ENCODE measurements at places on chromosomes 3 and 15.

DNA sequence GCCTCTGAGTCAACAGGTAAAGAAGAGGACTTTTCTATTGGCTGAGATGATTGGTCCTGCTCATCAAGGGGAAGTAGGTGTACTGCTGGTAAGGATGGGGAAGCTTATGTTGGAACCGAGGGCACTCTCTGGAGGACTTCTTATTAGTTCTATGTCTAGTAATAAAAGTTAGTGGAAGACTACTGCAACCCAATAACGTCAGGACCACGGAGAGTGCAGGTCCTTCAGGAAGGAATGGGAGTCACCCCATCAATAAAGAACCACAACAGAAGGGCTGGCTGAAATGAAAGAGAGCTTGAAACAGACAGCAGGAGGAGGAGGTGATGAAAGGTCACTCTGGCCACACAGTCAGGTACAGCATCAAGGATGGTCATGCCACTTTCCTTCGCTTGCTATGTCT is 68.8 kb upstream of the PRR23E start:
- no peaks in the 10 kb centered on the region for H3K4me1 ChIP-seq
- no peak overlapping the region for H3K4me3 ChIP-seq
- H3K27me3 ChIP-seq, result peaks cover 30% of the 10 kb centered on the region
- H3K36me3 ChIP-seq, result no peaks in the 10 kb centered on the region

- no peaks in the 10 kb centered on the region for H3K27me3 ChIP-seq
- peak; percentile 61 for DNase-seq
- H3K27ac ChIP-seq, result no peak overlapping the region
- H3K4me3 ChIP-seq, result no peak overlapping the region
- H3K36me3 ChIP-seq, result no peaks in the 10 kb centered on the region
- H3K4me1 ChIP-seq, result no peaks in the 10 kb centered on the region
Observed at GRCh38 chr3:54830658-54831057, 97.2 kb downstream of the LRTM1 start.

- H3K4me1 ChIP-seq, result no peaks in the 10 kb centered on the region
- peaks cover 51% of the 10 kb centered on the region for H3K27me3 ChIP-seq
- no peaks in the 10 kb centered on the region for H3K36me3 ChIP-seq
- no peak overlapping the region for H3K4me3 ChIP-seq
- no peak for DNase-seq
Observed at GRCh38 chr3:117306299-117306698, 596.7 kb downstream of the TUSC7 start.

GRCh38 chr3:52872245-52872644 is 25.1 kb downstream of the STIMATE start:
- no peak overlapping the region for H3K27ac ChIP-seq
- no peak overlapping the region for H3K4me3 ChIP-seq
- H3K36me3 ChIP-seq, result no peaks in the 10 kb centered on the region
- peaks cover 7% of the 10 kb centered on the region for H3K4me1 ChIP-seq

GRCh38 chr3:132457286-132457685 is 40.0 kb downstream of the DNAJC13 start:
- no peak for DNase-seq
- H3K4me1 ChIP-seq, result no peaks in the 10 kb centered on the region
- H3K27me3 ChIP-seq, result no peaks in the 10 kb centered on the region
- H3K27ac ChIP-seq, result no peak overlapping the region
- peaks cover 72% of the 10 kb centered on the region for H3K36me3 ChIP-seq

GRCh38 chr15:74438721-74439316 is 5.1 kb upstream of the SEMA7A start:
- peak; percentile 77 for DNase-seq
- H3K4me3 ChIP-seq, result no peak overlapping the region
- H3K27ac ChIP-seq, result no peak overlapping the region
- no peaks in the 10 kb centered on the region for H3K4me1 ChIP-seq

GRCh38 chr3:71215351-71215750 is 368.2 kb downstream of the FOXP1 start:
- no peak for DNase-seq
- H3K4me1 ChIP-seq, result peaks cover 10% of the 10 kb centered on the region
- H3K27ac ChIP-seq, result no peak overlapping the region
- H3K36me3 ChIP-seq, result peaks cover 6% of the 10 kb centered on the region
- H3K27me3 ChIP-seq, result no peaks in the 10 kb centered on the region

DNA sequence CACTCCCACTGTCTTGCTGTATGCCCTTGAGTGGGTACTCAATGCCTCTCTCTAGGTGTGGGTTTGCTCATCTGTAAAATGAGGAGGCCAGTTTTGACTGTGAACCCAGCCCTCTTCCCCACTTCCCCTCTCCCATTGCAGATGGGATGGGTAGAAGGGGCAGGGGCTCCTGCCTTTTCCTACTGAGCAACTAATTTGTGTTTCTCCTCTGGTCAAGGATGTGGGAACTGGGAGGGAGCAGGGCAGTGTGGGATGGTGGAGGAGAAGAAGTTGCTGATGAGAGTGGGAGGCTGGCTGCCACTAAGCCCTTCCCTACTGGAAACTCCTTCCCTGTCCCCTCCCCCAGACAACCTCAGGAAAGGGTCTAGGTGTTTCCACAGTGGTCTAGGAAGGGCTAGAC is 20.1 kb upstream of the ANKDD1A start:
- H3K27me3 ChIP-seq, result no peaks in the 10 kb centered on the region
- H3K4me1 ChIP-seq, result peaks cover 1% of the 10 kb centered on the region
- H3K27ac ChIP-seq, result no peak overlapping the region
- H3K36me3 ChIP-seq, result no peaks in the 10 kb centered on the region
- H3K4me3 ChIP-seq, result no peak overlapping the region

GRCh38 chr3:45100981-45101407 is 45.2 kb downstream of the CDCP1 start:
- no peaks in the 10 kb centered on the region for H3K27me3 ChIP-seq
- DNase-seq, result no peak
- H3K36me3 ChIP-seq, result peaks cover 71% of the 10 kb centered on the region
- no peak overlapping the region for H3K4me3 ChIP-seq
- peaks cover 13% of the 10 kb centered on the region for H3K4me1 ChIP-seq
- H3K27ac ChIP-seq, result no peak overlapping the region

DNA sequence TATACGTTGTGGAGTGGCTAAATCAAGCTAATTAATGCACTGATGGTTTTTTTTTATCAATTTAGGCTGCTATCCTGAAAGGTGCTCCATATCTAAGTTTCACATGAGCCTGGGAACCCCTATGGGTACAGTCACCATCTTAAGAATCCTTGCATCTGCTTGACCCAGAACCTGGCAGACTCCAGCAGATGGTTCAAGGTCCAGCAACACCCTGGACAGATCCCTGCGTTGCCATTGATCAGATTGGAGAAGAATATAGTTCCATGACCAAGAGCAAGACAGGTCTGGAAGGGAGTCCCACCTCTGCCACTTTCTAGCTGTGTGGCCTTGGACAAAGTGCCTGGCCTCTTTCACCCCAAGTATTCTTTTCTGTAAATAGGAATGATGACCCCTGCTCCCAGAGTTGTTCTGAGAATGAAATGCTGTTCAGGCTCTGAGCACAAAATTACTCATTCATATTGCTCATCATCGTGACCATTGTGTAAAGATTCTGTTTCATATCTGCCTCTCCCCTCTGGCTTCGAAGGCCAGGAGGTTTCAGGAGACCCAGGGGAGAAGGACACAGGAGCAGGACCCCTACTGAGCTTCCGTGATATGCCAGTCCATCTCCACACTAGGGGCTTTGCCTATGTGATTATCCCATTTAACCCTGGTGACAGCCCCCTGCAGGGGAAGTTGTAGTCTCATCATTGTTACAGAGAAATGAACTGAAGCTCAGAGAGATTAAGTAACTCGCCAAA is 30.0 kb upstream of the TSEN2 start:
- no peaks in the 10 kb centered on the region for H3K27me3 ChIP-seq
- no peaks in the 10 kb centered on the region for H3K36me3 ChIP-seq
- no peak overlapping the region for H3K4me3 ChIP-seq
- peak; percentile 27 for DNase-seq
- H3K4me1 ChIP-seq, result no peaks in the 10 kb centered on the region
- H3K27ac ChIP-seq, result no peak overlapping the region

DNA sequence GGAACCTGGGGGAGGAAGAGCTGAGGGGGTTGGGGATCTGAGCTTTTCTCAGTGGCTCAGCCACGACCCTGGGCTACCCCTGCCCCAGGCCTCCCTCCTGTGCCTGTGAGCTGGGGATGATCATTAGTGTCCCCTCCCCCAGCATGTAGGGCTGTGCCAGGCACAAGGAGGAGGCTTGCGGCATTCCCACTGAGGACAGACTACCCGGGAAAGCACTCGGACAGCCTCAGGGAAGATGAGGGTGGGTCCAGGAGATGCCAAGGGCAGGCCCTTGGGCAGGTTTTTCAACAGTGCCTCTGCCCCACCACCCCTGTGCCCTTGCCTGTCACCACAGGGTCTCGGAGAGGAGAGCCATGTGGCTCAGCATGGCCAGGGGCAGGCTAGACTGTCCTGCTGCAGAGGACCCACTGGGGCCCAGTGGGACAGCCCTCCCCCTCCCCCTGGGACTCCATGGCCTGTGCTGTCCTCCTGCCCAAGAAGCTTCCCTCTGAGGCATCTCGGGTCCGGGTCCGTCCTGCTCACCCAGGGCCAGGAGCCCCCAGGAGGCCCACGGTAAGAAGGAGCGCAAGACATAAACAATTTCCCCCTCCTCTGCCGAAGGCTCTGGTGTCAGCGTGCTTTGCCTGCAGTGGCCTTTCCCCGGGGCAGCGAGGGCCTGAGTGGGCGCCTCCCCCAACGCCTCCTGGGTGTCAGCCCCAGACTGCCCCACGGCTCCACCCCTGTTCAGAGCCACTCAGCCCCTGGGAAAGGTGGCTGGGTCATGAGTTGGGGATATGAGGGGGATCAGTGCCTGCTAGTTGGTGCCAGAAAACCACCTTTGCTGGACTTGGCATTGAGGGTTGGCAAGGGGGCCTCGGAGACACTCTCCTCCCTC is 192.5 kb downstream of the GOLGA6L6 start:
- H3K4me3 ChIP-seq, result no peak overlapping the region
- no peaks in the 10 kb centered on the region for H3K27me3 ChIP-seq
- H3K36me3 ChIP-seq, result no peaks in the 10 kb centered on the region

DNA sequence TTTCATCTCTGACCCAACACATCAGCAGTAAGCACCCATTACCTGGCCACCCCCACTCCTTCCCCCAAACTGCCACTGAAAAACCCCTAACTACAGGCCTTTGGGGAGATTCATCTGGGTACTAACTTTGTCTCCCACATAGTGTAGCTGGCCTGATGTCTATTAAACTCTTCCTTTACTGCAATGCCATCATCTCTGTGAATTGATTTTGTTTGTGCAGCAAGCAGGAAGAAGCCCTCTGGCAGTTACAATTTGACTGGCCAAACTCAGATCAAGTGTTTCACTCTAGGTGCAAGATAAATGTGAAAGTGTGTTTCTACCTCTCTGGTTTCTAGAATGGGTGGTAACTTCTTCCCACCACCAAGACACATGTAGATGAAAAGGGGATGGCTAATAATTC is 26.7 kb upstream of the OR5K4 start:
- no peaks in the 10 kb centered on the region for H3K36me3 ChIP-seq
- no peak overlapping the region for H3K4me3 ChIP-seq
- H3K27me3 ChIP-seq, result peaks cover 79% of the 10 kb centered on the region
- no peak overlapping the region for H3K27ac ChIP-seq
- H3K4me1 ChIP-seq, result no peaks in the 10 kb centered on the region
- no peak for DNase-seq

DNA sequence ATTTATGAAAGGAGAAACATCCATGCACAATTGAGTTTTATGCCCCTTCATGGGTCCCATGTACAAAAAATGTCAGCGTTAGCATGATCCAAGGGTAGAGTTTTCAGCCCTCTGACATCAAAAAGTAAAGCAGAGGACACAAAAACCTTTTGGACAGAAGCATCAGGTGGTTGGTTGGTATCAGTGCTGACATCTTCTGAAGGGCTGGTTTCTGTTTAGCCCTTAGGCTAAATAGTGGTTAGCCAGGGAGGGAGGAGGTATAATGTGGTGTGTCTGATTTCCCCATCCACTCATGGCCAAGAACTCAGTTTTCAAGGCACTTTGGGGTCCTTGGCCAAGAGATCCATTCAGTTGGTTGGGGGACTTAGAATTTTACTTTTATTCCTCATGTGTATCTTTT is 16.5 kb downstream of the CCDC66 start:
- H3K4me3 ChIP-seq, result no peak overlapping the region
- H3K27ac ChIP-seq, result no peak overlapping the region
- no peak for DNase-seq

- no peak overlapping the region for H3K27ac ChIP-seq
- H3K27me3 ChIP-seq, result no peaks in the 10 kb centered on the region
- peaks cover 8% of the 10 kb centered on the region for H3K36me3 ChIP-seq
- no peak for DNase-seq
- peaks cover 7% of the 10 kb centered on the region for H3K4me1 ChIP-seq
Observed at GRCh38 chr3:141945726-141946485, 69.5 kb downstream of the ATP1B3 start.

GRCh38 chr3:194057570-194058188 is 78.3 kb upstream of the HES1 start:
- no peak overlapping the region for H3K4me3 ChIP-seq
- no peaks in the 10 kb centered on the region for H3K27me3 ChIP-seq
- H3K36me3 ChIP-seq, result no peaks in the 10 kb centered on the region
- no peaks in the 10 kb centered on the region for H3K4me1 ChIP-seq
- H3K27ac ChIP-seq, result no peak overlapping the region
- no peak for DNase-seq

DNA sequence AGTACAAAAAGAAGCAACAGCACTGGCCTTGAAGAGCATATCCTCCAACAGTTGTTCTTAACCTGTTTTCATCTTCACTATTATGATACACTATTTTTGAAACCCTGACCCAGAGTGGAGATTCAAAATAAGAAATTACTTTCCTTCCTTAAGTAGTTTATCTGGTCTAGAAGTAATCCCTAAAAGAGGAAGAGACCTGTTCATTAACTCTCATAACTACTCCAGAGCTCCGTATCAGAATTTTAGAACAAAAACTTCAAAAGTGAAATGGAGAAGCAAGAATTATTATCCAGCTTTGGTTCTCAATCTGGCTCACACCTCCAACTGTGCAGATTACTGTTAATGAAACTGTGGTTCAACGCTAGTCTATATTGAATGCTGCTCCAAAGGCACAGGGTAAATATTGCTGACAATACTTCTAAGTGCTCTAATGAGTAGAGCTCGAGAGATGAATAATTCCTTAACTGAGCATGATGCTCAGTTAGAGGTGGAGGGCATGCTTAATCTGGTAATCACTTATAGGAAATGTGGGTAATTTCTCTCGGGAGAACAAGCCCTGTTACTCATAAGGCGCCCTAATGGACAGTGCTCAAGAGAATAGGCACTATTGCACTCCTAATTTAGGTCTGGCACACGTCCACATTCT is 5.2 kb downstream of the LCMT2 start:
- no peak overlapping the region for H3K4me3 ChIP-seq
- DNase-seq, result no peak
- H3K36me3 ChIP-seq, result peaks cover 5% of the 10 kb centered on the region
- no peak overlapping the region for H3K27ac ChIP-seq
- H3K4me1 ChIP-seq, result no peaks in the 10 kb centered on the region
- peaks cover 21% of the 10 kb centered on the region for H3K27me3 ChIP-seq

GRCh38 chr3:5565026-5565425 is 377.5 kb downstream of the EDEM1 start:
- H3K27me3 ChIP-seq, result no peaks in the 10 kb centered on the region
- H3K4me3 ChIP-seq, result no peak overlapping the region
- no peak overlapping the region for H3K27ac ChIP-seq
- H3K4me1 ChIP-seq, result no peaks in the 10 kb centered on the region
- H3K36me3 ChIP-seq, result no peaks in the 10 kb centered on the region

- peak; percentile 61 for DNase-seq
- no peak overlapping the region for H3K4me3 ChIP-seq
- H3K27ac ChIP-seq, result no peak overlapping the region
- H3K36me3 ChIP-seq, result no peaks in the 10 kb centered on the region
- H3K27me3 ChIP-seq, result no peaks in the 10 kb centered on the region
Observed at GRCh38 chr3:143536817-143537535, 311.3 kb downstream of the SLC9A9 start.

GRCh38 chr15:71532994-71533393 is 277.4 kb upstream of the NR2E3 start:
- H3K4me1 ChIP-seq, result peaks cover 2% of the 10 kb centered on the region
- H3K27me3 ChIP-seq, result no peaks in the 10 kb centered on the region
- DNase-seq, result peak; percentile 74
- no peak overlapping the region for H3K27ac ChIP-seq
- H3K4me3 ChIP-seq, result peak overlapping the region; percentile 24
- H3K36me3 ChIP-seq, result no peaks in the 10 kb centered on the region

GRCh38 chr15:71448688-71449114 is 333.4 kb downstream of the THSD4 start:
- DNase-seq, result peak; percentile 79

Data from MCF 10A (cell line).